ENCODE measurements at places on chromosomes 3 and 15.

GRCh38 chr3:72820415-72820814, 27.8 kb downstream of the SHQ1 start:
- no peak for DNase-seq

DNA sequence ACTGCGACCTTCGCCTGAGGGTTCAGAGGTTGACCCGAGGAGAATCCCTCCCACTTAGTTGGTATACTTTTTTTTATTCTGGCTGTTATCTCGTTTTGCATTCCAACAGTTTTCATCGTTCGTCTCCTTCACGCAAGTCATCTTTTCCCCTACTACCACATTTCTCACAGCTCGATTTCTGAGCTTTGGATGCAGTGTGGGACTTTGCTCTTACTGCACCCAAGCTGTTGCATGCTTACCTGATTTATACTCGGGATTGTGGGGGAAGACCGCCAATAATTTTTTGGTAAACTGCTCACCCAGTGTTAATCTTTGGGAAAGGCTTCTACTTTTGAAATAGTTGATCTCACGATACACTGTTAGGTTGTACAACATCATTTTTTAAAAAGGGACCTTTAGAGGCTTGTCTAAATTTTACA, 702 bp downstream of the TBC1D23 start:
- DNase-seq = no peak

GRCh38 chr3:50254577-50255250, 14.2 kb upstream of the SEMA3B start:
- no peak for DNase-seq

GRCh38 chr3:73187328-73187727, 125.9 kb downstream of the EBLN2 start:
- no peak for DNase-seq

GRCh38 chr3:143119974-143120715, 574 bp downstream of the CHST2 start:
- DNase-seq = peak; percentile 9

GRCh38 chr3:25460751-25461150, 32.7 kb downstream of the RARB start:
- peak; percentile 12 for DNase-seq

GRCh38 chr15:95874637-95875036, 455.9 kb upstream of the NR2F2 start:
- DNase-seq = no peak

DNA sequence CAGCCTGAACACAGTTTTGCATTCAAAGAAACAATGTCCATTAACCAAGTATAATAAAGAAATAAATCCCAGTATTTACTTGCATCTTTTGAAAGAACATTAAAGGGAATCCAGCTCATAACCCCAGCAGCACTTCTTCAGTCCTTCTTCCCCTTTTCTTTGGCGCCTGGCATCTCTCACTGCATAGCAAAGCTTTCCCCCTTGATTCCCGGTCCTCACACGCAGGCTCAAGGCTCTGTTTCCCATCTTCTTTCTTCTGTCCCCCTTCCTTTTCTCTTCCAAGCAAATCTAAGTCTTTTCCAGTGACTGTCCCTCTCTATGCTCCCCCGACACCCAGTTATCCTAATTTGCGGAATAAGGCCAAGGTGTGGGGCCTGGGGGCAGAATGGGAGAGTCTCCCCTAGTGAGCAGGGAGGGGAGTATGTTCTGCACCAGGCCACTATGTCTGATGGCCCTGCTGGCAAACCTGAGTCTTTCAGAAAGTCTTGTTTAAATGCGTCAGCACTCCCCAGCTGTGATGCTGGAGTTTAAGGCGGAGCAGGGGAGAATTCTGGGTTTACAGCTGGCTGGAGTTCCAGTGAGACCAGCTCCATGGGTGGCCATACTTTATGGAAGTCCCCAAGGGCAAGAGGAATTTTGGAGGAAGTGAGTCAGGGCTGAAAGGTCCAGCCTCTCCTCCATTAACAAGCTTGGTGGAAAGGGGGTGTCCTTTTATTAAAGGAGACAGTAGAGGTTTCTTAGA, 42.1 kb downstream of the GOLGA6A start:
- DNase-seq = no peak

DNA sequence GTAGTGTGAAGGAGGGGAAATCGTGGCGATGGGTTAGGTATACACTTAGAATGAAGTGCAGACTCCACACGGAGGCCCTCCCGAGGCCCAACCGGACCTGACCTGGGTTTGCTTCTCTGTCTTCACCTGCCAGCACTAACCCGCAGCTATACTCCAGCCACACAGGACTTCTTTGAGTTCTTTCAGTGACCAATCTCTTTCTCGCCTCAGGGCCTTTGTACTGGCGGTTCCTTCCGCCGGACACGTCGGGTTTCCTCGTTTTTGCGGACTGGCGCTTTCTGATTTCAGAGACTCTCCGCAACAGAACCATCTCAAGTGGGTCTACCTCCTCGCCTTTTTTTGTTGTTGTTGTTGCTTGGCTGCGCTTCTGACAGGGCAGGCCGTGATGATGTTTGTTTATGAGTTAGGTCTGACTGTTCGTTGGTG, at the start of gene NEIL1:
Gene NEIL1, plus strand, starts transcription at position 244 of the 426 bp plus-strand sequence. CDS start 1,867 bp downstream, outside the sequence.
- no peak for DNase-seq

DNA sequence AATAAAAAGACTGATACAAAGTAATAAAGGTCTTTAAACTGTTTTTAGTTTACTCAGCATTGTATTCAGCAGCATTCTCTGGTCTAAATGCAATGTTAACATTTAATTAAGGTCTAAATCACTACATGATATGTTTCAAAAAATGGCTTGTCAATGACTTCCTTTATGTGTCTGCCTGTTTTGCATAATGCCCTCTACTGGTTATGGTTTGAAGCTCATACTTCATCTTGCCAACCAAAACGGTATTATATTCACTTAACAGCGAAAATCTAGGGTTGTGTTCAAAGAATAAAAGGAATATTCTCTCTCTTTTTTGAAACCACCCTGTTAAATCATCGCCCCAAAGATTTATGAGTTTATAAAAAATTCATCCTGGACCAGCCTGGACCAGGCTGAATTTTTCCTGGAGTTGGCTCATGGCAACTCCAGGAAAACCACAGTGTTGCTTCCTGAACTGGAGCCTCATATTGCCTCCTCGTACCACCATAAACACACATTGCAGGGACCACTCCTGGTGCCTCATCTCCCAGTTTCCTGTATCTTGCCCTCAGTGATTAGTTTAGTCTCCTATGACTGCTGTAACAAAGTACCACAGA, 6.7 kb upstream of the NCEH1 start:
- no peak for DNase-seq

DNA sequence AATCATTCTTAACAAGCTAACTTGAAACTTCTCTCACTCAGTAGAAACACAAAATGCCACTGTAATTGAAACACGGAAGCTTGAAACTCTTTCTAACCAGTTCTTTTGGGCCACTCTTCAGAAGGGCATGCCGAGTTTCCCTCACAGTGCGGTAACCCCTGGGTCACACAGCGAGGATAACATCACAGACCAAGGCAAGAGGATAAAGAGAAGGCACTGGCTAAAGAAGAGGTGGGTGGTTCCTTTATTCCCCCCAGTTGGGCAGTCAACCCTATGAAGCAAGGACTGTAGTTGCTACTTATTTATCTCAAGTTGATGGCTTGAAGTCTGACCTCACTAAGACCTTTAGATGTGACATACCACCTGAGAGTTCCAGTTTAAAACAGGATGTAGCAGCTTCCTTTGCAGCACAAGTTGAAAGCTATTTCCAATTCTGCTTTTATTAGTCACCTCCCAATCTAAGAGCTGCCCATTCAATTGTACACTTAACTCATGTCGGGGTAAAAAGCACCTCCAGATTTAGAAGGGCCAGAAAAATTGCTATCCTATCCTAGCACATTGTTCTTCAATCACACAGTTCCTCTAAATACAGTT, 272.4 kb downstream of the TIGIT start:
- no peak for DNase-seq

DNA sequence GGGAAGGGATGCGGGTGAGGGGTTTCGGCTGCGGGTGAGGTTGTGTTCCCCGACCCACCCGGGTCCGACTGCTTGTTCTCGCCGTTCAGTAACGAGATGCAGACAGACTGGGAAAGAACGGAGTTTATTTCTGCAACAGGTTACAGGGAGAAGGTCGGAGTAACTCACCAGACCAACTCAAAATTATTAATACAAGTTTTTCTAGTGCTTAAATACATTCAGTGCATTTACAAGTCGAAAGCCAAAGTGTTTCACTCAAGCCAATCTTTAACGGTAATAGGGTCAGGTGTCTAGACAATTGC, 492 bp upstream of the HIGD1A start:
- DNase-seq = no peak

- no peak for DNase-seq
Measured at GRCh38 chr3:35616346-35616745, 23.0 kb upstream of the ARPP21 start.

- no peak for DNase-seq
Measured at GRCh38 chr3:54713031-54713430, 214.8 kb downstream of the LRTM1 start.

GRCh38 chr15:43974852-43975251, 148.1 kb downstream of the WDR76 start:
- no peak for DNase-seq

DNA sequence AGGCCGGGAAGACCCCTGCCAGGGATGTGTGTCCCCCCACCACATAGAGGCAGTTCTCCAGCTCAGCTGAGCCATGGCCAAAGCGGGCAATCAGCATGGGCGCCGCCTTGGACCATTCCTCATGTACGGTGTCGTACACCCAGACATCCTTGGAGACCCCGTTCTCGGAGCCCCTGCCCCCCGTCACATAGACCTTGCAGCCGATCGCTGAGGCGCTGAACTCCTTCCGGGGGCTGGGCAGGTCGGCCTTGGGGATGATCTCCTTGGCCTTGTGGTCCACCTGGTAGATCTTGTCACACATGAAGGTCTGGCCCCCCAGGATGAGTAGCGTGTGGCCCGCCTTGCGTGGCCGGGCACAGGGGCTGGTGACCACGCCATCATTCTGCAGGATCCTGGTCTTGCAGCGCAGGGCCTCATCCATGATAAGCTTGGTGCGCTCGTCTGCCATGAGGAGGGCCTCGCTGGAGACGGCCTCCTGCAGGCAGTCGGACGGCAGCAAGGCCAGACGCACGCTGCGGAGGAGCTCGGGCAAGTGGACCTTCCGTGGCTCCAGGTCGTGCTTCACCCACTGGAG, 26.0 kb downstream of the KLHL25 start:
- DNase-seq = no peak

GRCh38 chr3:142586803-142587406, 8.4 kb upstream of the ATR start:
- no peak for DNase-seq

DNA sequence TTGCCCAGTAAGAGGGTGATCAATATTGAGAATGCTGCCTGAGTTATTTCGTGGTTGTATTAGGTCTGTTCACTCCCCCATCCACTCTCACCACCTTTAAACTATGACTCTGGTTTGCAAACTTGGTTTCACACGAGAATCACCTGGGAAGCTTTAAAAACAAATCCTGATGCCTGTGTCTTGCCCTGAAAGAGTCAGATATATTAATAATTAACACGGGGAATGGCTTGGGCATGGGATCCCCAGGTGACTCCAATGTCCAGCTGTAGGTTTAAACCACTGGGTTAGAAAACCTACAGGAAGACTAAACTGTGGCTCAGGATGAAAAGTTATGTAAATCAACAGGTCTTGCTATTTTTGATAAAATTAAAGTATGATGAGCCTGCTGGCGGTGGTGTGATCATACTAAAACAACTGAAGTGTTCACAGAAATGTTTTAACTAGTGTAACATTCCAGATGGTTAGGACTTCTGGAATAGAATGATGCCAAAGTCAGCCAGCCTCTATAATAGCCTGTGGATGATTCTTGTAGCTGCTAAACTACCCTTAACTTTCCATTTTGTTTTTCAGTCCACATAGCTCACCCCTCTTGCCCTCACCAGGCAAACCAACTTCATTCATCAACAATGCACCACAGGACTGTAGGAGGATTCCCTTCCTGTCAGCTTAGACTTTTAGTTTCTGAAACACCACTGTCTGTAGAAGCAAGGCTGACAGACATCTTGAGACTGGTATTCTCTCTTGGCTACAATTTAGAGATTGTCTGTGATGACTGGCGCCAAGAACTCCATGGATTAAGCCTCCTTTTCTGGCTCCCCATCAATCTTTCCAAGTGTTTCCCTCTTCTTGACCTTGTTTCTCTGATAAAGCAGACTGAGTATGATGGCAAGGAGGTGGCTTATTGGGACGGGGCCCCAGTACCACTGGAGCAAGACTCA, 119.1 kb upstream of the ADAMTS9 start:
- DNase-seq = no peak

DNA sequence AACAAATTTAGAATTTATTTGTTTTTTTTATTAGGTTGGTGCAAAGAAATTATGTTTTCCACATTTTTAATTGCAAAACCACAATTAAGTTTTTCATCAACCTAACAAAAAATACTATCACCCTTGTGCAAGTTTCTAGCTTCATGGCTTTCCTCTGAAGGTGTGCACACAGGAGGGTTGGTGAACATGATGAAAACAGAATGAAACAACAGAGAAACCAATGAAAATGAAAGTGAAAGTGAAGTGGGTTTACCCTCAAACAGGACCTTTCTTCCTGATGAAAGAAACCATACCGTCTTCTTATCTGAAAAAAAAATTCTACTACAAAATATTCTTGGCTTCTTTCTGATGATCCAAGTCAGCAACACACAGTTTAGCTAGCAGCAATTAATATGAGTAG, 71.9 kb upstream of the FEZF2 start:
- DNase-seq = no peak

GRCh38 chr15:90178468-90179435, 22.4 kb upstream of the SEMA4B start:
- DNase-seq = no peak

Data from stimulated activated CD8-positive, alpha-beta memory T cell treated with anti-CD3 and anti-CD28 coated beads, Interleukin-2, amount 100 ng/mL, for 1 hour (primary cell).